ENCODE measurements at places on chromosomes 6 and 20. TPM values are rescaled to one million over a fixed set of nuclear protein-coding genes. Genes with fewer than 3 reads are reported as not detected.

DSP gene
- total RNA-seq, result under 0.01 TPM

ADGRG6 gene
- total RNA-seq, result 49.9 TPM

OVOL2 gene
- not detected for total RNA-seq

PCK1 gene
- total RNA-seq, result not detected

ID4 gene
- 0.83 TPM for total RNA-seq

BPI gene
- total RNA-seq, result not detected

THBD gene
- 8.4 TPM for total RNA-seq

TRIM40 gene
- total RNA-seq, result not detected

RIPPLY2 gene
- not detected for total RNA-seq

BCAS1 gene
- under 0.01 TPM for total RNA-seq

TNFRSF6B gene
- total RNA-seq, result 6.7 TPM

HLA-DRB1 gene
- total RNA-seq, result under 0.01 TPM

ZNF341 gene
- 0.99 TPM for total RNA-seq

TMEM244 gene
- not detected for total RNA-seq

SLC17A4 gene
- not detected for total RNA-seq

SIRPB1 gene
- total RNA-seq, result 0.17 TPM

KCNK5 gene
- under 0.01 TPM for total RNA-seq

ELOVL4 gene
- 4.6 TPM for total RNA-seq
